ENCODE measurements at places on chromosomes 11 and 22.

- no peak for DNase-seq
These were observed 529.5 kb downstream of the SOX6 start for GRCh38 chr11:15826826-15827225.

GRCh38 chr11:11856638-11857037, 14.9 kb downstream of the USP47 start:
- no peak for DNase-seq

GRCh38 chr11:71543866-71544265, 4.4 kb upstream of the KRTAP5-9 start:
- no peak for DNase-seq

GRCh38 chr22:30985561-30986208, 16.6 kb downstream of the TUG1 start:
- DNase-seq: no peak
